ENCODE measurements at places on chromosomes 2 and 18.

- DNase-seq: no peak
Measured at GRCh38 chr18:70314151-70314782, 25.4 kb downstream of the SOCS6 start.

- DNase-seq: no peak
Measured at GRCh38 chr2:96916646-96917543, 47.0 kb upstream of the SEMA4C start.

GRCh38 chr2:64119369-64119768, 24.9 kb downstream of the PELI1 start:
- DNase-seq: no peak

DNA sequence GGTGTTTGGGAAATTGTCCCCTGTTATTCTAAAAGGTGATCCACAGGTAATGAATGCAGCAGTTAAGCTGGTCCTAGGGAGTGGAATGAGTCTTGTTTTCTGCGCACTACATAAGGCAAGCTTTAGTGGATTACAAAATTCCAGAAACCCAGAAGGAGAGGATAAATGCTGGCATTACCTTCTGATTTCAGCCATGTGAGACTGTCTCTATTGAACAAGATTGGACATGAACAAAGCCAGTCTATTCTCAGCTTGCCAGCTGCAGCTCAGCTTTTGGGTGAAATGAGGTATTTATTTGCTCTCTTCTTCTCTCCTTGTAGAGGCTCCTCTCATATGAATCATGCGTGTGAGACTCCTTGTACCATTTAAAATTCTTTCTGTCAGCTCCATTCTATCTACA, 944.9 kb downstream of the CNTNAP5 start:
- DNase-seq: no peak

DNA sequence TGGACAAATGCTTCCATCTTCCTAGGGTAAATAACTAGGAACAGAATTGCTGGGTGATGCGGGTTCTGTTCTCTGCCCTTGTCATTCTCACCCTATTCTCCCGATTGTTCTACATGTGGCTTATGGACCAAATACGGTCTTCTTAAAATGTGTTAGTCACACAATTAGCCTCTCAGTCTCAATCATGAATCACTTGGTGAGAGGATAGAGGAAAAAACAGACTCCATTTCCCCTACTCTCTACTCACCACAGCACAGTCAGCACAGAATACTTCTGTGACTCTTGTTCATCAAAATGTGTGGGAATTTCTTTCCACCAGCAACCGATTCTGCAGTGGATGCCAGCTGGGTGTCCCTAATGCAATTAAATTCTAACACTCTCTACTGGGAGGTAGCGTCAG, 125.2 kb downstream of the SH3BP4 start:
- DNase-seq: no peak

GRCh38 chr2:165901620-165902298, 51.8 kb downstream of the TTC21B start:
- no peak for DNase-seq

DNA sequence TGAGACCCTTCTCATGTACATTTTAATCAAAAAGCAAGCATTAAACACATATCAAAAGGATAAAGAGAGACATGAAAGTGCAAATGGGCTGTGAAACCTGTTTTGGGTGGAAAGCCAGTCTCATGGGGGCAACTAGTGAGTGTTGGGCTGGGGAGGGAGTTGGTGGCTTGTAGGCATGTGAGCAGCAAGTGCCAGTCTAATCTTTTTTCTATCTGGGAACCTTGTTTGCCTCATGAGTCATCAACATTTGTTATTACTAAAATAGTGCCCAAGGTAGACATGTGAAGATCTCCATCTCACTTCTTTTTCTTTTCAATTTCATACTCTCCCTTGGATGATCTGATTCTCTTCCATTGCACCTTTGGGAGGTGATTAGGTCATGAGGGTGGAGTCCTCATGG, 613.9 kb upstream of the GYPC start:
- no peak for DNase-seq

GRCh38 chr2:218516614-218517013, 51.5 kb downstream of the USP37 start:
- DNase-seq: peak; percentile 16

- DNase-seq: peak; percentile 40
Measured at GRCh38 chr18:45684341-45685115, 39.5 kb upstream of the SLC14A1 start.

DNA sequence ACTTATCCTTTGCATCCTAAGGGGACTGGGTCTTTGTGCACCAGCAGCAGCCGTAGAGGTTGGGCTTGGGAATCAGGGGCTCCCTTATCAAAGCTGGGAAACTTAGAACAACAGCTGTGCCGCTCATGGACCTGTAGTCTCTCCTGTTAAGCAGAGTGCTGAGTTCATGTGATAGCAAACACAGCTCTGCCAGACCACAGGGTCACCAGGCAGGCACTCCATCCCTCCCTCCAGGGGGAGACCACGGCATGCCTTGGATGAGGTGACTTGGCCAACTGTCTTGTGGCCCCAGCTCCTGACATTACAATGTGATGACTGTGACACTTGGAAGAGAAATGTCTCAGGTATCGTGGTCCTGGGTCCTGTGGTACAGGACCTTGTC, 60.0 kb downstream of the DGKD start:
- peak; percentile 34 for DNase-seq

DNA sequence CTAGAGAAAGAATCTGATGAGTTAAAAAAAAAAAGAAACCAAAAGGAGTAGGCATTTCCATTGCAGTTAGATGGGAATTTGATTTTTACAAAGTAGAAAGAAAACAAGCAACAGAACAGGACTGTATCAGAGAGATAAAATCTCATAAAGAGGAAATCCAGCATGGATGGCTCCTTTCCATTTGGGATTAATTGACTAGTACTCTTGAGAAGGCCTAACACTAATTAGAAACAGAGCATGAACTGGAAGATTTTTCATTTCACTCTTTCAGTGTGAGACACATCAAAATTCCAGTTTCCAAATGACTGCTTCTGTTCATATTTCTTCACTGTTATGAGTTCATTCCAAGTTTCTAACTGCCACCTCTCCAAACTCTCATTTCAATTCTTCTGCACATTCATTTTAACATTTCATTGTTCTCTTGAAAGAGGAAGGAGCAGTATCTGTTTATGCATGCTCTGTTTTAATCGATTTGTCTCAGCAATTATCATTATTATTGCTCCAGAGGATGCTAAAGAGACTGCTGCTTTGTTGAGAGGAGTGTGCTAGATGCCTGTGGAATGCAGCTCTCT, 108.8 kb upstream of the PIEZO2 start:
- peak; percentile 39 for DNase-seq

DNA sequence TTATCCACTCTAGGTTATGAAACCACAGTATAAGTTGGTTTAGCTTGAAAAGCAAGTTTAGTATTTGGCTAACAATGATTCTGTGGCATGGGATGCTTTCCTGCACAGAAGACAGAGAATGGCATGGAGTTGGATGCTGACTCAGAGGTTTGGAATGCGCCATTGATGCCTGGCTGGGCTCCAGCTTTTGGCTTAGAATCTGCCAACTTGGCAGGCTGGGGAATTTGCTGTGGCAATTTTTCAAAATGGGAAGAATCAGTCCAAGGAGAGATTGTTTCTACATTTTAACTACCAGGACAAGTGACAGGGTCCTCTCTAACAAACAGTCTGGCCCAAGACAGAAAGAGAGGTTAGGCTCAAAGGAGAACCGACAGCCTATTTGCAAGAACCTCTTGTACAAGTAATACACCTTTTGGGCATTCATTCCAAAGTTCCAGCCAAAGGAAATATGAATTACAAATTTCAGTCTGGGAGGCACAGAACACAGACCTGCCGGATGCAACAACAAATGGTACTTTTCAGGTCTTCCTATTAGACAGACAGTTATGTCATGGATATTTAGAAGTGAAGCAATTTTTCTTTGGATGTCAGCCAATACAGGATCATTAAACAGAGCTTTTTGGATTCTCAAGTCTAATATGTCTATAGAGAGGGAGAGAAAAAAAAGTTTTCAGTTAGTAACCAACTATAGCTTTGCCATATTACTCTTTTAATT, 1027.7 kb downstream of the TMEM182 start:
- no peak for DNase-seq

GRCh38 chr2:233831011-233831721, 23.2 kb downstream of the HJURP start:
- no peak for DNase-seq

- DNase-seq: peak; percentile 37
Measured at GRCh38 chr18:55983433-55983832, 395.4 kb upstream of the TCF4 start.

DNA sequence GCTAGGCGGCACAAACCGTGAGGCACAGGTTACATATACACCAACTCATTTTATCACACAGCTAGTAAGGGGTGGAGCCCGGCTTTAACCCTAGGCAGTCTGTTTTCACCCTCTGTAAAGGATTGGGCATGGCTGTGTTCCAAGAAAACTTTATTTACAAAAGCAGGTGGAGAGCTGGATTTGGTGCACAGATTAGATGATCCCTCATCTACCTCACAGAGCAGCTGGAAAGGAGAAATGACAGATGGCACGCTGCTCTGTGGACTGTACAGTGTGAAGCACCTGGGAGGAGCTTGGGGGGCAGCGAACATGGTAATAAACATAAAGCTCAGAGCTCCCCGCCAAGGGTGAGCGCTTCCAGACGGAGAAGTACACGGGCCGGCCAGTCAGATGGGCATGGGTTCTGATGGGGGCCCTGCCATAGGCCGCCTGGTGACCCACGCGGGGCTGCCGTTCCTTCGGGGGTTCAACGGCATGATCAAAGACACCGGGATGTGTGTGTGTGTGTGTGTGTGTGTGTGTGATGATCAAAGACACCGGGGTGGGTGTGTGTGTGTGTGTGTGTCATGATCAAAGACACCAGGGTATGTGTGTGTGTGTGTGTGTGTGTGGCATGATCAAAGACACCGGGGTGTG, 862 bp upstream of the TMEM177 start:
- DNase-seq: no peak

DNA sequence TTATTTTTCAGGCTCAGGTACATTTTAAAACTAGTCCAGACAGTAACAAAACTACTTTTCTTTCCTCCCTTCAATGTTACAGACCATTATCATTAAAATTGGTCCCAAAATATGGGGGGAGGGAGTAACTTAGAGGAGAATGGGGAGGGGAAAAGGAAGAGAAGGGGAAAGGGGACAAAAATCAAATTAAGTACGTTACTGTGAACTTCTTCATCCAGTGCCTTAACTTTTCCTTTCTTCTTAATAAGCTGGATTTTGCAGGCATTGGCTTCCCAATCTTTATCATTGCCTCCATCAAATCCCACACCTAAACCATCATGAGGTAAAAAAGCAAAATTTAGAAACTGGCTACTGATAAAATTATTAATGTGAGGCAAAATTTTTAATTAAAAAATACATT, 17.2 kb downstream of the GFPT1 start:
- DNase-seq: no peak

DNA sequence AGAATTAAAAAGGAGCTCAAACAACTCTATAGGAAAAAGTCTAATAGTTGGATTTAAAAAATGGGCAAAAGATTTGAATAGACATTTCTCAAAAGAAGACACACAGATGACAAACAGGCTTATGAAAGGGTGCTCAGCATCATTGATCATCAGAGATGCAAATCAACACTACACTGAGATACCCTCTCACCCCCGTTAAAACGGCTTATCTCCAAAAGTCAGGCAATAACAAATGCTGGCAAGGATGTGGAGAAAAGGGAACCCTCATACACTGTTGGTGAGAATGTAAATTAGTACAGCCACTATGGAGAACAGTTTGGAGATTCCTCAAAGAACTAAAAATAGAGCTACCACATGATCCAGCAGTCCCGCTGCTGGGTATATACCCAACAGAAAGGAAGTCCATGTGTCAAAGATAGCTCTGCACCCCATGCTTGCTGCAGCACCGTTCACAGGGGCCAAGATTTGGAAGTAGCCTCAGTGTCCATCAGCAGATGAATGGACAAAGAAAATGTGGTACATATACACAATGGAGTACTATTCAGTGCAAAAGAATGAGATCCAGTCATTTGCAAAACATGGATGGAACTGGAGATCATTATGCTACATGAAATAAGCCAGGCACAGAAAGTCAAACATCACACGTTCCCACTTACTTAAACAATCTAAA, 46.7 kb upstream of the B3GNT7 start:
- DNase-seq: no peak

GRCh38 chr2:196238836-196239380, 67.5 kb upstream of the STK17B start:
- no peak for DNase-seq

DNA sequence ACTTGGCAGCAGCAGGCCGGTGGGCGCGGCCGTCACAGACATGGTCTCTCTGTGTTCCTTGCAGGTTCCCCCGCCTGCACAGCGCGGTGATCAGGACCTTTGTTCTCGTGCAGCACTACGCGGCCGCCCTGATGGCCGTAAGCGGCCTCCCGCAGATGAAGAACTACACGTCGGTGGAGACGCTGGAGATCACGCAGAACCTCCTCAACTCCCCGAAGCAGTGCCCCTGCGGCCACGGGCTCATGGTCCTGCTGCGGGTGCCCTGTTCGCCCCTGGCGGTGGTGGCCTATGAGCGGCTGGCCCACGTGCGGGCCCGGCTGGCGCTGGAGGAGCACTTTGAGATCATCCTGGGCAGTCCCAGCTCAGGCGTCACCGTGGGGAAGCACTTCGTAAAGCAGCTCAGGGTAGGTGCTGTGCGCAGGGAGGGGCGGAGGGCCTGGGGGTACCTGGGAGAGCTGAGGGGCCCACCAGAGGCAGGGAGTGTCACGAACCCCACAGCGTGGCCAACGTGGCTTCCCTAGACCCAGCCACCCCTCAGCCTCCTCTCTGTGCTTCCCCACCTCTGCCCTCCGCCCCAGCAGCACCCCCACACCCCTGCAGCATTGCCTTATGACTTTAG, 59.3 kb downstream of the NTSR2 start:
- DNase-seq: no peak

GRCh38 chr2:28394331-28394877, 1.7 kb downstream of the FOSL2 start:
- DNase-seq: peak; percentile 63

DNA sequence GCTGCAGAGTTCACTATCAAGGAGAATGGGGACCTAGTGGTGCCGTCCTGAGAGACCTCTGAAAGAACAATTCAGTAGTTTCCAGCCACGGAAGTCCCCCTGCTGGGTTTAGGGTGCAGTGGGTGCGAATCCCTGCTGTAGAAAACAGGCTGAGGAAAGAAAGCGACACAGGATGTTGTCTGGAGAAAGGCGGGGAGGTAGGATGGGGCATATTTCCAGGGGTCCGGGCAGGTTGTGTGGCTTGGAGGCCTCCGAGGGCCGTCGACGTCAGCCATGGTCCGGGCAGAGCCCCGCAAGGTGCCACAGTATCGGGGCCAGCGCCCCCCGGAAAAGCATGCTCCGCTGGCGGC, 807 bp upstream of the CREB1 start:
- peak; percentile 61 for DNase-seq

DNA sequence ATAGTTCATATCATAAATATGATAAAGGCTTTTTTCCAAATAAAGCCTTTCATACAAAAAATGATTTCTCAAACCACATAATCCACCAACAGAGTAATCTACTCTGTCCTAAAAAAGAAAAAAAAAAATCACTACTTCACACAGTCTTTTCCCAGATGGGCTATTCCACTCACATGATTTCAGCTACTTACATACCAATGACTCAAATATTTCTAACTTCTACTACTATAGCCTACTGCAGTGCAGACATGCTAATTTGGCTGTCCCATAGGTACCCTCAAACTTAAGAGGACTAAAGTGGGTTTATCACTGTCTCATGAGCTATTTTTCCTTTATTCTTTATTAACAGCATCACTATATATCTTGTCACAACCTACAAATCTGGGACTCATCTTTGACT, 57.4 kb downstream of the SLC66A3 start:
- DNase-seq: no peak

Data from adipocyte (in vitro differentiated cells).